Hypothalamus (tissue), 51 donors: ENCODE measurements at places on chromosomes 5 and 9.
A peak's percentile ranks its signal among the peaks of the same experiment; 100 is the strongest.

DNA sequence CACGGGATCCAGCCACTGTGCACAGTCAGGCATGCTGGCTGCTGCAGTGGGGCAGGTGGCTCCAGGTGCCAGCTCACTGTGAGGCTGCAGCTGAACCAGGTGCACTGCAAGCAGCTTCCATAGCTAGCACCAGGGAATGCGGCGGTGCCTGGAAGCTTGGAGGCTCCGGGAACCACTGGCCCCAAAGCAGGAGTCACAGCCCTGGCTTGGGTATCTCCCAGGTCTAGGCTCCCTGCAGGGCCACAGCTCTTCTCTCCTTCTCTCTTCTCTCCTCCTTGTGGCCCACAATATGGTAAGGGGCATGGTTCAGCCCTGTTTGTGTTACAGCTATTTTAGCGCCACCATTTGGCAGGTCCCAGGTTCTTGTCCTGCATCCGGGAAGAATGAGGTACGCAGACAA is 6.7 kb upstream of the MTMR12 start:
- DNase-seq, result no peak

GRCh38 chr9:113892861-113893491 is 16.9 kb downstream of the ZNF618 start:
- no peak for DNase-seq

DNA sequence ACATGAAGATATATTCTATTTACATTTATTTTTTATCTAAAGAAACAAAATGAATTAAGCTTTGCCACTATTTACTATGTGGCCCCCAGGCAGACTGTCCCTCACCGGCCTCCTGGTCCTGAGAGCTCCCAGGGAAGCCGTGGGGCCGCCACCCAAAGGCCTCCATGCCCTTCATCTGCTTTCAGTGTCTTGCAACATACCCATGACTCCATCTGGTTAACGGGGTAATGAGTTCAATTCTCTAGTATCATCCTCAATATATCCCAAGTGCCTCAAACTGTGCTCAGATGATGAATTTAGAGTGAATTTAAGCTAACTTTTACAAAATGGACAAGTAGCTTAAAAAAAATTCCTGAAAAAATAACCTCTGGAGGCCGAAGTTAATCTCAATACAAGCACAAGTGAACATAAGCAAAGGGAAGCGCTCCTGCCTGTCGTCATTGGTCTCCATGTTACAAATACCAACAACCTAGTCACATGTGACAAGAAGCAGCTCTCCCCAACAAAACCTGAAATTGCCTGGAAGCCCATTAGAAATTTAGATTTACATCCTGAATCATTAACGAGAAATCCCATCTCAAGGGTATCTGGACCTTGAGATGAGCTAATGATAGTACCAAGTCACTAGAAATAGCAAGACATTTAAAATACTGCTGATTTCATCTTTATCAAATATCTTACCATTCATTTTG is 26.1 kb downstream of the DAP start:
- no peak for DNase-seq

DNA sequence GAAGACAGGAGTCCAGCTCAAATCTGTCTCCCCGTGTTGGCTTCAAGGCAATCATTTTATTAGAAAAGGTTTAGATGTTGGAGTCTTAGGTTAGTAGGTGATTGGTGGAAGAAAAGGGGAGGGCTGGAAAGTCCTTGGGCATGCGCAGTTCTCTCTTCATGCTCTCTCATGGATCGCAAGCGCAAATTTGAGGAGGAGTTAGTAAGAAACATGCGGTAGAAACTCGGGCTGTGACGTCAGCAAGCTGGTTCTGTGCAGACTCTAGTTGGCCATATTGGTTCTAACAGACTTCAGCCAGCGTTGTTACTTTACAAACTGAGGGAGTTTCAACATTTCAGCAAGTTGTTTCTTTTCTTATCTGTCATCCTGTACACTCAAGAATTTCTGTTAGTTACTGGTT is 392.2 kb downstream of the CDK5RAP2 start:
- no peak for DNase-seq

DNA sequence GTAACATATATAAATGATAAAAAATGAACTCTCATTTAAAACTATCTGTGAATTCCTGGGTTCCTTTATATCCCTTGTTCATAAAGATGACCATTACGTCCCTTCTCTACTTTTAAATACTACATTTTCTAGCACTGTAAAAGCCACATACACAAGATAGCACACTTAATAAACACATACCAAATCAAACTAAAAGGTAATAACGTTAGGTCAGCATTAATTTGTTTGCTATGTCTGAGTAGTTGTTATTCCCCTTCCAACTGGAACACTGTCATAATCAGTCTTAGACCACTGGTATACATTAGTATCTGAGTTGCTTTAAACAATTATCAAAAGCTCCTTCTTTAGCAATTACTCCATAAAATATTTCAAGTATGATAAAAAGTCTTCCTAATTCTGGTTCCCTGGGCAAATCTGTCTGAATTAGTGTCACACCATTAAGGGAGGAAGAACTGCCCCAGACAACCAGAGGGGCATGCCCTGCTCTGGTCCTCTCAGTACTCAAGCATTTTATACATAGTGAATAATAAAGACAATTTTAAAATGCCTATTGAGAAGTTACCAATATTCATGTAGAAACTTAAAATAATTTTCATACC is 98.1 kb downstream of the RAPGEF6 start:
- DNase-seq, result no peak

DNA sequence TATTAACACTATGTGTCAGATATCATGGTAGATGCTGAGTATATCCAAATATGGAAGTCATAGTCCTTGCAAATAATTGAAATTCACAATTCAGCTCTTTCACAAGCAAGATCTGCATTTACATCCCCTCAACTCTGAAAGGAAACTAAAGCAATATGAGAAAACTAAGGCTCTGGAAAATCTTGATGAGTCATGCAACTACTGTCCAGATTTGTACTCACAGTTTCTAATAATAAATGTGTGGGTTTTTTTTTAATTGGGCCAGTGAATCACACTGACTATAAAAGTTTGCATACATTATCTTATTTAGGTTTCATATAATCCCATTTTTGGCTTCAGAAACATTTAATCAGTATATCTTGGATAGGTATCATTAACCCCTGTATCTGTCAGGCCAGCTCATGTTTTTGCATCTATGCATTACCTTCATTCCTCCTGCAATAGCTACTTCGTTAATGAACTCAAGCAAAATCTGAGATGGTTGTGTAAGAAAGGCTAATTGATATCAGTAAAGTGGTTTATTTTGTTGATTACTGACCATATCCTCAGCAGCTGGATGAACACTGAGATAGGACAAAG is 58.7 kb upstream of the PRR16 start:
- no peak for DNase-seq

DNA sequence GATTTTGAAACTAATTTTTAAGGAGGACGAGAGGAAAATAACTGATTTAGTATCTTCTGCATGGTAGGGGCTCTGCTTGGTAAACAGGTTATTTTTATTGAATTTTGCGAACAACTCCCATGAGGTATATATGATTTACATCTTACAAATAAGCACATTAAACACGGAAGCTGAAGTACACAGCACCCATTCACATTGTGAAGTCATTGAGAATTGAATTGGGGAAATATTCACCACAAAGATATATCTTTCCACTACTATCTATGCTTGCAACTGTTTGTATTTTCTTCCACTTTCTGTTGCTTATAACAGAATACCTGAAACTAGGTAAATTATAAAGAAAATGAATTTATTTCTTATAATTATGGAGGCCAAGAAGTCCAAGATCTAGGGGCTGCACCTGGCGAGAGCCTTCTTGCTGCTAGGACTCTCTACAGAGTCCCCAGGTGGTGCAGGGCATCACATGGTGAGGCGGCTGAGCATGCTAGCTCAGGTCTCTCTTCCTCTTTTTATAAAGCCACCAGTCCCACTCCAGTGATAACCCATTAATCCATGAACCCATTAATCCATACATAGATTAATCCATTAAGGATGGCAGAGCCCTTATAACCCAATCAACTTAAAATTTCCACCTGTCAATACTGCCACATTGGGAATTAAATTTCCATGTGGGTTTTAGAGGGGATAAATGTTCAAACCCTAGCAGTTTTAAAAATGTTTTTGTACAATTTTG is 79.0 kb upstream of the ZNF608 start:
- DNase-seq, result no peak

GRCh38 chr5:180803181-180804128 is 849 bp upstream of the MGAT1 start:
- DNase-seq, result peak; percentile 39

GRCh38 chr9:38747941-38748340 is 28.0 kb upstream of the FAM240B start:
- no peak for DNase-seq

DNA sequence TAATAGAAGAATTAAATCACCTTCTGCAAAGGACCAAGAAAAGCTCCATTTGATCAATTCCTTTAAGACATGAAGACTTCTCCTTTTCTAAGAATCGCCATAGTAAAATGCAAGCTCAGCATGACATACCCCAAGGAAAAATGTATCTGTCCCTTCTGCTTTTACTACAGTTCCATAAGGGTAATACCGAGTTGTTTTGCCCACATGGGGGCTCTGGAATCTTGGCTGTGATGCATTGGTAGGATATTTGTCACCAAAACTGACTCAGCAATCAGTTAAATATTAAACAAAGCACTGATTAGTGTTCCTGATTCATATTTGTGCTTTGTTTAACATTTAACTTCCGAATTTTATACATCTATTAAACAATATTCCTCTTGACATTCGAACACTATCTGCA is 24.3 kb upstream of the KCNIP1 start:
- DNase-seq, result no peak

- DNase-seq, result peak; percentile 5
These were observed 9.7 kb downstream of the ORM2 start for GRCh38 chr9:114339130-114339908.

GRCh38 chr5:176822041-176822792 is 11.9 kb downstream of the UNC5A start:
- DNase-seq, result no peak

- DNase-seq, result no peak
These were observed 41.8 kb downstream of the LYRM7 start for GRCh38 chr5:131212471-131213021.

DNA sequence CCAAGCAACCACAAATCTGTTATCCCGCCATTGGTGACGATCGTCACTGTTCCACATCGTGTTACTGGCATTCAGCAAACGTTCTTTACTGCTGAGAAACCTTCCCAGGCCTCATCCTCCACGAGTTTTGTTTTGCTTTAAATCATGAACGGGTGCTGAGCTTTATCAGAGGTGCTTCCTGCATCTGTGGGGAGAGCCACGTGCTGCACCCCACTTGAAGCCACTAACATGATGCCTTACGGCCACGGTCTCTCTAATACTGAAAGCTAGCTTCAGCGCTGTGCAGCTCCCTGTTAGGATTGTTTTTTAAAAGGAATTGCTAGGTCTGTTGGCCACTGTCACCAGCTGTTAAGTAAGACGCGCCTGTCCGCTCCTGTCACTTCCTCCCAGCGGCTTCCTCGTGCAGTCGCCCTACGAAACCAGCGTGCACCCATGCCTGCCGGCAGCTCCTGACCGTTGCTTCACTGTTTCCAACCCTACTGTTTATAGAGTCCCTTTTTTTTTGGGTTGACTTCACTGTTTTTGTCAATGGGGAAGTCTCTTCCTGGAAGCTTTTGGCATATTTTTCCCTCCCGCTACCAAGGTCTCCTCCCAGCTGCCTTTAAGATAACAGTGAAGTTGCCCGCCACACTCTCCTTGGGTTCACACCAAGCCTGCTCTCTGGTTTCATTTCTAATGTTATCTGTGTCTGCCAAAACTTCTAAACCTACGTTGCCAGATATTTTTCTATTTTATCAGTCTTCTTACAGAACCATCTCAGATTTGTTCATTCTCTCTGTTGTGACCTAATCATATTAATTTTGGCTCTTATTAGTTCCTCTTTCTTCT is 20.3 kb downstream of the LPCAT1 start:
- DNase-seq, result peak; percentile 28

DNA sequence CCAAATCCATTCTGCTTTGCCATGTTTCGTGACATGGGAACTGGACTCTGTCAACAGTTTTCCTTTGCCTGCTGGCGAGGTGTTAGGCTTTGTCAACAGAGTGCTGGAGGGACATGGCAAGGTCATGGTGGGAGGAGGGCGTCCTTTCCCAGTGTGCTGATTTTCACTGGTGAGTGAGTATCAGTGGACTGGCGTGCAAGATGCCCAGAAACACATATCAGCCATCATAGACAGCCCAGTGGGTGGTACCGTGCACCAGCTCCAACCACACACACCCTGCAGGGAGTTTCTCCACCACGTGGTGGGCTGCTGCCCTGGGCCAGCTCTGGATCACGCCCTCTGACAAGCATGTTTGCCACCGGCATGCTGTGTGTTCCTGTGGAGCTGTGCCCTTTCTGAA is 50.0 kb upstream of the ABL1 start:
- DNase-seq, result no peak

- DNase-seq, result no peak
These were observed 219.0 kb upstream of the CDH12 start for GRCh38 chr5:23072179-23072578.

DNA sequence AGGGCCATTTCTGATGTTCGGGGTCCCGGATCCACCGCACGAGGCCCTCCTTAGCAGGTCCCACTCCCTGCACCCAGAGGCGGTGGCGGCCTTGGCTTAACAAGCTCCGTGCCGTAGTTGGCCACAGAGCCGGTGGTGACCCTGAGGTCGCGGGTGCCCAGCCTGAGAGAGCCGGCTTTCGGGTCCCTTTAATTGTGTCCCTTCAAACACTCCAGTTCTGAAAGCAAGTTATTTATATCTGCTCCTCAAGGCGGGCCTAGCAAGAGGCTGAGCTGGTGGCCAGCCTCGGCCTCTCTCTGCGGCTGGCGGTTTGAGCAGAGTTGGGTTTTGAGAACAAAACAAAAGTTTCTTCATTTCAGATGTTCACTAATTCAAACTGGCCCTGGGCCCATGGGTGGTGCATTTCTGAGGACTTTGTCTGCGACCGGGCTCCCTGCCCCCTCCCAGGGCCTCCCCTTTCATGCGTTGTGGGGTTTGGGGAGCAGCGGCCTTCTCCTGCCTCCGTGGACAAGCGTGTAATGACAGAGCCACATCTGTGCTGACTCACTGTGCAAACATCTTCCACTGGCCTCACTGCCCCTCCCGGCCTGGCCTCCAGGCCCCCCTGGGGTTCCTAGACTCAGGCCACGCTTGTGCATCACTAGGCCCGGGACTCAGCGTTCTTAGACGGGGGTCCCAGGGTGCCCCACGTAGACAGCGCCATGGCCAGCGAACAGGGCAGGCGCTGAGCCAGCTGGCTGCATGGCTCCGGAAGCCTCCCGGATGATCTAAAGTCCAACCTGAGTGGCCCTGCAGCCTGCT is 49.4 kb upstream of the COL5A1 start:
- DNase-seq, result no peak
